ENCODE measurements at places on chromosomes 7 and 10.

GRCh38 chr10:93406364-93407145 is 75.6 kb downstream of the MYOF start:
- no peak for DNase-seq

DNA sequence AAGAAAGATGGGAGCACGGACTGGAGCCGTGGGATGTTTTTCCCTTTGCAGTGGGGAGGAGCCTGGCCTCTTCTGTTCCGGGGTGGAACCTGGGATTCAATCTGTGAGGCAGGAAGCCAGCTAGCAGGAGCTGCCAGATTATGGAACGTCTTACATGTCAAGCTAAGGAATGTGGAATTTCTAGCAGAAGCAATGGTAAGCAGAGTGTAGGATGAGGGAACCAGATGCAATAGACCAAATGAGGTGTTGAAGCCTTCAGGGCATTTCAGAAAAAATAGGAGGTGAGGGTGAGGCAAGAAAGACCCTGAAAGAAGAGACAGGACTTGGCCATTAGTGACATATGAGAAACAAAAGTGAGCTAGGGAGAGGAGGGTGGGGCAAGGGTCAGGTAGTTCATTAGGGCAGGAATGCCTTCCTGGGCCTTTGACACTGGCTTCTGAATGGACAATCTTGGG is 105.5 kb downstream of the CHN2 start:
- no peak for DNase-seq

GRCh38 chr10:111973826-111974225 is 209.7 kb downstream of the GPAM start:
- DNase-seq: no peak

- DNase-seq: no peak
These were observed 74.9 kb upstream of the OGDHL start for GRCh38 chr10:49837051-49837478.

- DNase-seq: no peak
These were observed 76.6 kb downstream of the GPR37 start for GRCh38 chr7:124688991-124689390.

- DNase-seq: no peak
These were observed 2.7 kb upstream of the CLEC5A start for GRCh38 chr7:141949451-141949850.

GRCh38 chr7:27709137-27710075 is 30.6 kb upstream of the TAX1BP1 start:
- DNase-seq: no peak

- no peak for DNase-seq
These were observed 65.8 kb downstream of the SORCS3 start for GRCh38 chr10:104706886-104707285.

GRCh38 chr7:27189295-27189996 is 4.4 kb upstream of the HOXA11 start:
- no peak for DNase-seq

DNA sequence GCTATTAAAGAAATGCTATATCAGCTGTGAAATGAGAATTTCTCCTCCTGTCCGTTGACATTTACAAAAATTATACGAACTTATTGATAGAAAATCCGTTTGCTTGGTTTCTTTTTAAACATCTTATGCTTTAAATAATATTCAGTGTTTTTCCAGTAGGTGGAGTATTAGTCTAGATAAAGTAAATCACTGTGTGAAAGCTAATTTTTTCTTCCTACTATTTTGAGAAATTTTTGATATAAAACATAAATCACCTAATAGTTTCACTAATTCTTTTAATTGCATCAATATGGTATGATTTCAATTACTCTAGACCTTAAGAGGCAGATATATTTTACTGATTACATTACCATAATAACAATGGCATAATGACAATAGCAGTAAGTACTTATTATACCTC is 335.2 kb upstream of the C7orf33 start:
- DNase-seq: no peak

GRCh38 chr10:24545585-24545984 is 178.1 kb downstream of the ARHGAP21 start:
- no peak for DNase-seq

DNA sequence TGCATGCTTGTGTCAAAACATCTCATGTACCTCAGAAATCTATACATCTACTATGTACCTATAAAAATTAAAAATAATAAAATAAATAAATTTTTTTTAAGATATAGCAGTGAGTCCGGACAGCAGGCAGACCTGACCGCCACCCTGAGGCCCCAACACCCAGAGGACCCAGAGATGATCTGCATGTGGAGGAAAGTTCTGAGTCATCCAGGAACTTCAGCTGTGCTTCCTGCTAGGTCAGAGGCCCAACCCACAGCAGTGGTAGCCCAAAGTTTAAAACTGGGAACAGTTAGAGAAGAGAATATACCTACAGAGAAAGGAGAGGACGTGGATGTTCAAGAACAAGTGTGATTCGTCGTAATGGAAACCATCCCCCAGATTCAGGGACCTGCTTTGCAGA is 683.7 kb upstream of the NRP1 start:
- DNase-seq: no peak

- no peak for DNase-seq
These were observed 9.4 kb upstream of the PIP4K2A start for GRCh38 chr10:22723783-22724182.

- no peak for DNase-seq
These were observed 99.2 kb upstream of the PDCD4 start for GRCh38 chr10:110772454-110773025.

- DNase-seq: no peak
These were observed 1208.3 kb downstream of the GATA3 start for GRCh38 chr10:9262770-9263169.

DNA sequence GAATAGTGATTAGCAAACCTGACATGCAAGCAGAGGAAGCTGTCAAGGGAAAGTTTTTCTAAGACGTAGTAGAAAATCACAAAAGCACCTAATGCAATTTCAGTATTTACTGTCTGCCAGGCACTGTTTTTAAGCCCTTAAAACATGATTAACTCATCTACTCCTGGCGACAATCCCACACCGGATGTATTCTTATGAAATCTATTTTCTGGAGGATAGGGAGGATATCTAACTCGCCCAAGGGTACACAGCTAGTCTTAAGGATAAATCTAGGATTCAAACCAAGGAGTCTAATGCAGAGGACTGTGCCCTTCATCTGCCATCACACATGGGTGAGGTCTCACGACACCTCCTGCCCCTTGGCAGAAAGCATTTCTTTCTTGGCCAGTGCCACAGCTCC is 47.8 kb upstream of the FIGNL1 start:
- DNase-seq: no peak

DNA sequence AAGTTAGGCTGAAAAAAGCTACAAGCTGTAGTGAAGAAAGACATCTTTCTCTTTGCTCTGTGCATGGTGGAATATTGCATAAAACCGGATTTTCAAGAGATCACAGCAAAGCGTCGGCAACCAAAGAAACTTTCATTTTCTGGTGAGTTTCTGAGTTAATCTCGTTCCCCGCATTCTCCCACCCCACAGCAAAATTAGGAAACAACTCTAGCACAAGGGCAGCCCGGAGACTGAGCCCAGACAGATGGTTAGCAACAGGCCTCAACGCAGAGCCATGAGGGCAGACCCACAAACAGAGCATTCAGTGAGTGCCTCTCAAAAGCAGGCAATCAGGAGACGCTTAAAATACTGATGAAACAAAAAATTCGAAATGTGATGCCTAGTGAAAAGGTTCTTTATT is 396.1 kb upstream of the KLF6 start:
- DNase-seq: no peak

DNA sequence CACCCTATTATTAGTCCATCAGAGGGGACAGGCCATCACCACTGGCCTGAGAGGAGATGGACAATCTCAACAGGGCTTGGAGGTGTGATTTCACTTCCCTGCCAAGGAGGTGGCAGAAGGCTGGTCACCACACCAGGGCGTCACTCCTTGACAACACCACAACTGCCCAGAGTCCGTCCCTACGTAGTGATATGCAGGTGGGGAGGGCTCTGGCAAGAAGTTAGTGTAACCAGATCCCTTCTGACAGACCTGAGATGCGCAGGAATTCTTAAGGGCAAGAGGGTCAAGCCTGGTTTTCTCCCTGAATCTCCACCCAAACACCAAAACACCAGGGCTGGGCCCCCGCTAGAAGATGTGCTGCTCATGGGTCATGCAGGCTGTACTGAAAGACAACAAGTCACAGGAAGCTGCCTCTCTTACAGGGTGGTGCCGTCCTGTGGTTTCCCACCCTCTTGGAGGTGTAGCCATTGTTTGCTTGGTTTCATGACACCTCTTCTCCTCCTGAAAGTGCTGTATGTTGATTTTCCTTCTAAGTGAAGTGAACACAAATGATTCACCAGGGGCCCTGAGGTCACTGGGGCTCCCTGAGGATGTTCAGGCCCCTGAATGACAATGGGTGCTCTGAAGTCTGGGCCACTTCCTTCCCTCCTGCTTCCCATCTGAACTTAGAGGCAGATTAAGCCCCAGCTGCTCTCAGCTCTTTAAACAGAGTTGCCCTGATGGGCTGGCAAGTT is 27.1 kb downstream of the ATXN7L1 start:
- no peak for DNase-seq

GRCh38 chr10:117159390-117159789 is 21.3 kb upstream of the VAX1 start:
- DNase-seq: no peak

DNA sequence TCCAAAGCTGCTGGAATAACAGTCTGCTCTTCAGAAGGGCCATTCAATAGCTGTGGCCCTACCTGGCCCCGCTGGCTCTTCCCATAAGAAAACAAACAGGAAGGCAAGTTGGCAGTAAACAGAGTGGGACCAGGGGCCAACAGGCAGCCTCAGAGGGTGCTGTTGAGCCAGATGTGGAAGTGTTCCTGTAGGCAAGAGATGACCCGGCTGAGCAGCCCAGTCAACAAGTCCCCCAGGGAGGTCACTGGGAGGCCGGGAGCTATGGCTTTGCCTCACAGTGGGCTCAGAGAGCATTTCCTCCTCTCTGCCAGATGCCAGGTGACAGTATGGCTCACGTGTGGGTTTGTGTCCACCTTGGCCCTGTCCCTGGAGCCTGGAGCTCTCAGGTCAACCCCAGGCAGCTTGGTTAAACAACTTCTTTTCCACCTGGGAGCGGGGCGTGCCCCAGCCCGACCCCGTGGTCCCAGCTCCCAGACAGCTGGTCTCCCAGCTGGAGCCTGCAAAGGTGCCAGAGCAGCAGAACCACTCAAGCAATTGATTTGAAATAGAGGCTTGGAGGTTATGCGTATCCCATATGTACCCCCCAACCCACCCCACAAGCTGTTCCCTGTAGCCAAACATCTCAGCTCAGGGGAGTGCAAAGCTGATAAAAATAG is 33.8 kb upstream of the LOXL4 start:
- no peak for DNase-seq

- DNase-seq: no peak
These were observed 156.8 kb upstream of the MAGI2 start for GRCh38 chr7:79610313-79610712.

DNA sequence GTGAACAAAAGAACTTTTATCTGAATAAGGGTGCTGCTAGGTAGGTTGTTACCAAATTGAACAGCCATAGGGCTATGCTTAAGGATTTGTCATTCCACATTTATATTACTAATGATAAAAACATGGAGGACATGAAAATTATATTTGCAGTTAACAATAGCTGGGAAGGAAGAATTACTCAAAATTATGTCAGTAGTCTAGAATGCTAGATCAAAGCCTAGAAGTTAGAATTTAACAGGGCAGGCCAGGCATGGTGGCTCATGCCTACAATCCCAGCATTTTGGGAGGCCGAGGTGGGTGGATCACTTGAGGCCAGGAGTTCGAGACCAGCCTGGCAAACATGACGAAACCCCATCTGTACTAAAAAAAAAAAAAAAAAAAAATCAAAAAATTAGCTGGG is 9.4 kb downstream of the STK17A start:
- DNase-seq: no peak

DNA sequence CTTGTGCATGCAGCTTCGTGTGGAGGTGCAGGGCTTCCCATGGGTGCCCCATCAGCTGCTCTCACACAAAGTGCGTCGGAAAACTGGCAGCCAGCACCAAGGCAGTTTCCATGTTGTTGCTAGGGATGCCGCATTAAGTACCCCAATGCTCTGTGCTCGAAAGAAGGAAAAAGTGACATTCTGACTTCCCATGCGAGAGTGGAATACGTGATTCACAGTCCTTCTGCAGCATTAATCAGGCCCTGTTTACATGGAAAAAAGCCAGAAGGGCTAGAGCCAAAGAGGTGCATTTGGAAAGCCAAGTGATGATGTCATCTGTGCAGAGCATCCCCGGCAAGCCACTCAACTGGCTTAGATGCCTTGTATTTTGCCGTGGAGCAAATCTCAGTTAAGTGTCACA is 258.3 kb downstream of the GATA3 start:
- DNase-seq: no peak

GRCh38 chr7:12674053-12674452 is 13.4 kb upstream of the ARL4A start:
- DNase-seq: no peak

DNA sequence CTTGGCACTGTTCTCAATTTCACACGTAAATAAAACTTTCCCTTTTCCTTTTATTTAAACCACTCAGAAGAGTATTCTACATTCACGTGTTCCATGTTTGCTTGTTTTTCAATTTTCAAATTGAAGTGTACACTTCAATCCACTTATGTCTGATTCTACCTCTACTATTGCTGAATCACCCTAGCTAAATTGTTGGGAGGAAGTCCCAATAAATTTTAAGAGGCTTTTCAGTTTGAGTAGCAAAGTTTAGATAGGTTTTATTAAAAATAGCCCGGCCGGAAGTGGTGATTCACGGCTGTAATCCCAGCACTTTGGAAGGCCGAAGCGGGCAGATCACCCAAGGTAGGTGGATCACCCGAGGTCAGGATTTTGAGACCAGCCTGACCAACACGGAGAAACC is 1414.7 kb upstream of the CELF2 start:
- DNase-seq: no peak

- no peak for DNase-seq
These were observed 235.7 kb downstream of the AUTS2 start for GRCh38 chr7:69833964-69834363.

DNA sequence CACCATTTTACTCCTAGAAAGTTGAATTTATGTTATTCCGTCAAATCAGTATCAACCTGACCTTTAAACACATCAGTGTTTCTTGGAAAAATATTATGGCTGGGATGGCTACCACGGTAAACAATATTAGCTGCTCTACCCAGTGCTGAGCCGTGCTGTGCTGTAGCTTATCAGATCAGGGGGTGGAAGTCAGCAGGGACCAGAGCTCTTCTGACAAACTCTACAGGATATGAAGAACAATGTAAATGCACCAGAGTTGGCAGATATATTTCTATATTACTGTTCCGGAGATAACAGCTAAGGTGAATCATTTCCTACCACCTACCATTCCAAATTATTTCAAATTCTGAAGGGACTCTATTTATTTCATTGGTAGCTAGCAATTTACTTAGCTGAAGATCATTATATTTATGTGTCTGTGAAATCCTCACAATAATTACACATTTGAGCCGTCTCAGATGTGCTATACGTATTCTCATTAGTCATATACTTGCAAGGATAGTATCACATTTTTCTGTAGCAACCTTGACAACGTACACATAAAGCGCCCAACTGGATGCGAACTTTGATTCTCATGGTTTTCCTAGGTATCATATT is 76.5 kb downstream of the TEX36 start:
- DNase-seq: no peak

Measured in SHP77 treated with DMSO at 0.1 percent for 48 hours (cell line).